ENCODE measurements at places on chromosomes 5 and 9. TPM values are rescaled to one million over a fixed set of nuclear protein-coding genes. Genes with fewer than 3 reads are reported as not detected.

- no peak for DNase-seq
- peaks cover 7% of the 10 kb centered on the region for H3K4me1 ChIP-seq
- H3K36me3 ChIP-seq, result no peaks in the 10 kb centered on the region
- peak overlapping the region; percentile 18 for H3K27ac ChIP-seq
Measured at GRCh38 chr5:146337264-146337904, 1.3 kb upstream of the POU4F3 start.

GRCh38 chr9:4514252-4515128 is 24.2 kb downstream of the SLC1A1 start:
- no peak overlapping the region for H3K4me3 ChIP-seq
- no peak for DNase-seq
- H3K27ac ChIP-seq, result no peak overlapping the region
- no peaks in the 10 kb centered on the region for H3K27me3 ChIP-seq
- H3K36me3 ChIP-seq, result no peaks in the 10 kb centered on the region

Gene EIF4EBP3
- 15.5 TPM for total RNA-seq

- no peaks in the 10 kb centered on the region for H3K27me3 ChIP-seq
- peaks cover 59% of the 10 kb centered on the region for H3K4me1 ChIP-seq
- H3K36me3 ChIP-seq, result peaks cover 3% of the 10 kb centered on the region
- no peak for DNase-seq
- peak overlapping the region; percentile 40 for H3K27ac ChIP-seq
Measured at GRCh38 chr5:67003685-67003934, 193.0 kb downstream of the CD180 start.

Gene PTGES2
- 66.1 TPM for total RNA-seq

Gene MPDZ
- total RNA-seq, result not detected

GRCh38 chr5:148834689-148835088 is 8.3 kb downstream of the ADRB2 start:
- no peak overlapping the region for H3K4me3 ChIP-seq
- H3K27me3 ChIP-seq, result no peaks in the 10 kb centered on the region
- H3K36me3 ChIP-seq, result no peaks in the 10 kb centered on the region
- H3K4me1 ChIP-seq, result peaks cover 13% of the 10 kb centered on the region
- H3K27ac ChIP-seq, result no peak overlapping the region
- DNase-seq, result no peak

DNA sequence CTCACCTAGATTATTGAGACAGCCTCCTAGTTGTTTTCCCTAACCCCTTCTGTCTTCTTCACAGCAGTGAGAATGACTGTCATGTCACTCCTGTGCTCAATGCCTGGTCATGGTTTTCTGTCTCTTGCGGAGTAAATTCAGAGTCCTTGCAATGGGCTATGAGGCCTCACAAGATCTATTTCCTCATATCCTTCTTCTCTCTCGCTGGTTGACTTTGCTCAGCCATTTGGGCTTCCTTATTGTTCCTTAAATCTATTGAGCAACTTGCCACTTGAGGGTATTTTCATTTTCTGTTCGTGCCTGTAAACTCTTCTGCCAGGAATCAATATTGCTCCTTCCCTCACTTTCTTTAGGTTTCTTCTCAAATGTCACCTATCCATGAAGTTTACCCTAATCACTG is 9.0 kb downstream of the PPP3R2 start:
- peaks cover 7% of the 10 kb centered on the region for H3K4me1 ChIP-seq
- H3K36me3 ChIP-seq, result no peaks in the 10 kb centered on the region
- H3K27me3 ChIP-seq, result no peaks in the 10 kb centered on the region
- H3K27ac ChIP-seq, result no peak overlapping the region
- no peak for DNase-seq
- H3K4me3 ChIP-seq, result no peak overlapping the region

DNA sequence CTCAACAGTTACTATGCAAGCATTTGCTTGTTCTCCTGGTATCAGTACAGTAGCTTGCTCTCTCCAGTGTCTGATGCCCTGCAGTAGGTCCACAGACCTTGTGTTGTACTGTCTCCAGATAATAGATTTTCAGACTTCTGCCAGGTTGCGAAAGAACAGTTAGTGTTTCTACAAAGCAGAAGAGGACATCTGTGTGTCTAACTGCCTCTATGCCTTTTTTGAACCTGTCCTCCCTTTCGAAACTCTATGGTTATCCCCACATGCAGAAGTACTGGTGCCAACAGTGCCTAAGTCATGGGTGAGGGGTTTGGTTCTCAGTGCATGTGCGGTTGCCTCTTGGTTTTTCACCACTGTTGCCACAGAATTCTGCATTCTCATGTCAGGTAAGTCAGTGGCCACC is 45.9 kb downstream of the KCNN2 start:
- H3K36me3 ChIP-seq, result no peaks in the 10 kb centered on the region
- no peaks in the 10 kb centered on the region for H3K4me1 ChIP-seq
- H3K4me3 ChIP-seq, result no peak overlapping the region
- no peak for DNase-seq

DNA sequence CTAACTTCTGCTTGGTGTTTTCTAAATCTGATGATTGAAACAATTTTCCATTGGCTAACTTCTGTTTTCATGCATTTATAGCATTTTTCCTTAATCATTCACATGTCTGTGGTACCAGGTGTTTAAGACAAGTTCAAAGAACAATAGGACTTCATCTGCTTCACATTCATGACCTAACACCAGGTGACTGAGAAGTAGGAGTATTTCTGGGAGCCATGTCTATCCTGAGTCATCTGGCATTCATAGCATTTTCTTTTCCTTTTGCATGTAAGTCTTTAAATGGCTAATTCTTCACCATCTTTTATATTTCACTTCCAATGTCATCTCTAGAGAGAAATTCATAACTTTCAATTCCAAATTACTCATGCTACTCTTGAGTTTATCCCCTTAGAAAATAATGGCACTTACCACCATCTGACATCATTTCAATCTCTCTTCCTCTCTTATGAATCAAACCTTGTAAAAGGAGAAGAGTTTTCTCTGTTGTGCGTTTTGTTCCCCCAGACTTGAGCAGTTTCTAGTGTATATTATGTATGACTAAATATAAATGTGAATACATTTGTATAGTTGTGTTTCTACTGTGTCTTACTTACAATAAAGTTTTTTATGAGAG is 1196.1 kb upstream of the CDH9 start:
- no peaks in the 10 kb centered on the region for H3K36me3 ChIP-seq
- H3K4me3 ChIP-seq, result no peak overlapping the region
- H3K27ac ChIP-seq, result no peak overlapping the region
- H3K27me3 ChIP-seq, result no peaks in the 10 kb centered on the region
- no peaks in the 10 kb centered on the region for H3K4me1 ChIP-seq

DNA sequence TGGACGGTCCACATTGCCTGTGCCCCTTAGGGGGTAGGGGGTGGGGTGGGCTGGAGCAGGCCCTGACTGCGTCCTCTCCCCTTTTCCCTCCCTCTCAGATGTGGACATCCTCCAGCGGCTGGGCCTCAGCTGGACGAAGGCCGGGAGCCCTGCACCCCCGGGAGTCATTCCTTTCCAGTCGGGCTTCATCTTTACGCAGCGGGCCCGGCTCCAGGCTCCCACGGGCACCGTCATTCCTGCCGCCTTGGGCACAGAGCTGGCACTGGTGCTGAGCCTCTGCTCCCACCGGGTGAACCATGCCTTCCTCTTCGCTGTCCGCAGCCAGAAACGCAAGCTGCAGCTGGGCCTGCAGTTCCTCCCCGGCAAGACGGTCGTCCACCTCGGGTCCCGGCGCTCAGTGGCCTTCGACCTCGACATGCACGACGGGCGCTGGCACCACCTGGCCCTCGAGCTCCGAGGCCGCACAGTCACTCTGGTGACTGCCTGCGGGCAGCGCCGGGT is 12.3 kb downstream of the COL27A1 start:
- H3K4me1 ChIP-seq, result no peaks in the 10 kb centered on the region
- no peak for DNase-seq
- H3K4me3 ChIP-seq, result no peak overlapping the region
- peaks cover 3% of the 10 kb centered on the region for H3K27me3 ChIP-seq

DNA sequence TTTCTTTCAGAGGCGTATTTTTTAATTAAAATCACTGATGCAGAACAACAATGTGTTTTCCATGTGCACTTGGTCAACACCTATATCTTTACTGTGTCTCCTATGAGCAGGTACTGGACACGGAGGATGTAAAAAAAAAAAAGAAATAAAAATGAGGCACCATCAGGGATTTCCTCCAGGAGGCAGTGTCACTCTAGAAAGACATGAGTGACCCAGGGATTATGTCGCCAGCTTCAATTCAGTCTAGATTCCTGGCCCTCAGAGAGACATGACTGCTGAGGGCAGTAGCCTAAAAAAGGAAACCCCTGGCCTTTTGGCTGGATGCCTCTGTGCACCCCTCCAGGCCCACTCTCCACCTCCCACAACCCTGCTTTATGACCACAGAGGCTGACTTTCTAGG is 18.3 kb upstream of the IL33 start:
- no peaks in the 10 kb centered on the region for H3K36me3 ChIP-seq
- DNase-seq, result no peak
- H3K27me3 ChIP-seq, result peaks cover 47% of the 10 kb centered on the region
- no peak overlapping the region for H3K4me3 ChIP-seq

DNA sequence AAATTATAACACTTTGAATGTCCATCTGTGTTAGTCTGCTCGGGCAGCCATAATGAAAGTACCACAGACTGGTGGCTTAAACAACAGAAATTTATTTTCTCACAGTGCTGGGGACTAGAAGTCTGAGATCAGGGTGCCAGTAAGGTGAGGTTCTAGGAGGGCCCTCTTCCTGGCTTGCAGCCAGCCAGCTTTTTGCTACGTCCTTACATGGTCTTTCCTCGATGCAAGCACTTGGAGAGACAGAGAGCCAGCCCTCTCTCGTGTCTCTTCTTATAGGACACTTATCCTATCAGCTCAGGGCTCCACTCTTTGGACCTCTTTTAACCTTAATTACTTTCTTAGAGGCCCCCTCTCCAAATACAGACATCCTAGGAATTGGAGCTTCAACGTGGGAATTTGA is 351.8 kb downstream of the SPOCK1 start:
- H3K36me3 ChIP-seq, result no peaks in the 10 kb centered on the region
- no peaks in the 10 kb centered on the region for H3K4me1 ChIP-seq
- peaks cover 3% of the 10 kb centered on the region for H3K27me3 ChIP-seq
- DNase-seq, result no peak
- no peak overlapping the region for H3K4me3 ChIP-seq

GRCh38 chr9:33443464-33444154 is 3.8 kb downstream of the AQP3 start:
- DNase-seq, result no peak
- no peak overlapping the region for H3K27ac ChIP-seq
- H3K36me3 ChIP-seq, result no peaks in the 10 kb centered on the region
- no peaks in the 10 kb centered on the region for H3K27me3 ChIP-seq

Data from activated naive CD8-positive, alpha-beta T cell treated with anti-CD3 and anti-CD28 coated beads for 36 hours (primary cell).